Psoas muscle (tissue), 8 donors: ENCODE measurements at places on chromosomes 7 and 10. TPM values are rescaled to one million over a fixed set of nuclear protein-coding genes. Genes with fewer than 3 reads are reported as not detected.

Gene CYP3A7
- polyA plus RNA-seq, result not detected

Gene CCDC3
- 13.6 TPM for polyA plus RNA-seq

Gene GRM3
- polyA plus RNA-seq, result not detected

Gene NKX2-3
- polyA plus RNA-seq, result not detected

Gene TSPAN13
- 16.2 TPM for polyA plus RNA-seq

Gene KBTBD2
- polyA plus RNA-seq, result 25.6 TPM

Gene ACSL5
- polyA plus RNA-seq, result 2.2 TPM

Gene LIPN
- not detected for polyA plus RNA-seq

Gene GPER1
- polyA plus RNA-seq, result 1.5 TPM

Gene SPDYE9
- polyA plus RNA-seq, result not detected

Gene MACC1
- not detected for polyA plus RNA-seq

Gene NOLC1
- 54.1 TPM for polyA plus RNA-seq

Gene VCL
- polyA plus RNA-seq, result 54.5 TPM

Gene CCL24
- not detected for polyA plus RNA-seq

Gene SBDS
- polyA plus RNA-seq, result 399 TPM

Gene MGMT
- 10.9 TPM for polyA plus RNA-seq

Gene HOXA1
- 0.03 TPM for polyA plus RNA-seq

Gene CUZD1
- 0.25 TPM for polyA plus RNA-seq

Gene NEUROG3
- not detected for polyA plus RNA-seq

Gene MUC12
- 0.09 TPM for polyA plus RNA-seq

Gene HOXA3
- polyA plus RNA-seq, result 0.65 TPM

Gene ITPRID1
- polyA plus RNA-seq, result not detected

Gene TRPV6
- polyA plus RNA-seq, result under 0.01 TPM

Gene C10orf143
- polyA plus RNA-seq, result 4.1 TPM

Gene SLC26A3
- not detected for polyA plus RNA-seq

Gene BAMBI
- polyA plus RNA-seq, result 0.44 TPM

Gene VSIR
- 21.8 TPM for polyA plus RNA-seq

Gene IPMK
- polyA plus RNA-seq, result 5.6 TPM

Gene CCZ1
- polyA plus RNA-seq, result 94.2 TPM

Gene OPN4
- polyA plus RNA-seq, result 0.23 TPM

Gene FAM24A
- not detected for polyA plus RNA-seq

Gene ZNF273
- 1.5 TPM for polyA plus RNA-seq

Gene GFRA1
- polyA plus RNA-seq, result 5.0 TPM

Gene MKX
- 0.05 TPM for polyA plus RNA-seq

Gene ADAM8
- polyA plus RNA-seq, result 0.29 TPM

Gene PPP1R17
- not detected for polyA plus RNA-seq

Gene SAP25
- not detected for polyA plus RNA-seq

Gene PPIA
- 1,071 TPM for polyA plus RNA-seq
